AG20443 (cell line): ENCODE measurements at places on chromosomes 2 and 18.
A peak's percentile ranks its signal among the peaks of the same experiment; 100 is the strongest.

DNA sequence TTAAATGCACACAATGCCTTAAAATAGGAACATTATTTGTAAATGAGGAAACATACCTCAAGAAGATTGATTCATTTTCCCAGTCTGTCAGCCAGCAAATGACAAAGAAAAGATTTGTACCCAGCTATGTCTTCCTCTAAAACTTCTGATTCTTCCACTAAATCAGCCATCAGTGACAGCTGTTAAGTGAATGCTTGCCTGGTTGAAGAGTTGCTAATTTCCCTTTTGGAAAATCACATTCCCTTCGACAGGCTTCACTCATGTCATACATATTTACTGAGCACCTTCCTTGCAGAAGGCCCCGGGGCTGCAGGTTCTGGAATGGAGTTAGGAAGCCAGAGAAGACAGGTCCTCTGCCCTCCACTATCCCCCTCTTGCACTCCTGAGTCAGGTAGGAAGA is 112.0 kb upstream of the SLC66A3 start:
- DNase-seq: no peak

DNA sequence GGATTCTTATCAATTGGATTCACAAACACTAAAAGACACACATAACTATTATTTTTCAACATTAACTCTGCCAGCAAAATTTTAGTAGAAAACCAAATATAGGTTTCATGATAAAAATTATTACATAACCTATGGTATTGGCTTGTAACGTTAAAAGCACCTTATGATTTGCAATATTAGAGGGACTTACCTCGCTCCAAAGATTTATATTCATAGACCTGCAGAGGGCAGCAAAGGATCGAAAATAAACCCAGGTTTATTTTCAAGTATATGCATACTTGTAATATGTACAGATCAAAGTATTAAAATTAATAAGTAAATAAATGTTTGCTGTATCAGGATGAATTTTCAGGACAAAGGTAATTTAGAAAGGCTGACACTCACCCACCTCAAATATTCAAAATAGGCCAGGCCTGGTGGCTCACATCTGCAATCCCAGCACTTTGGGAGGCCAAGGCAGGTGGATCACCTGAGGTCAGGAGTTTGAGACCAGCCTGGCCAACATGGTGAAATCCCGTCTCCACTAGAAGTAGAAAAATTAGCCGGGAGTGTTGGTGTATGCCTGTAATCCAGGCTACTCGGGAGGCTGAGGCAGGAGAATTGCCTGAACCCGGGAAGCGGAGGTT is 45.3 kb downstream of the LRPPRC start:
- peak; percentile 30 for DNase-seq

DNA sequence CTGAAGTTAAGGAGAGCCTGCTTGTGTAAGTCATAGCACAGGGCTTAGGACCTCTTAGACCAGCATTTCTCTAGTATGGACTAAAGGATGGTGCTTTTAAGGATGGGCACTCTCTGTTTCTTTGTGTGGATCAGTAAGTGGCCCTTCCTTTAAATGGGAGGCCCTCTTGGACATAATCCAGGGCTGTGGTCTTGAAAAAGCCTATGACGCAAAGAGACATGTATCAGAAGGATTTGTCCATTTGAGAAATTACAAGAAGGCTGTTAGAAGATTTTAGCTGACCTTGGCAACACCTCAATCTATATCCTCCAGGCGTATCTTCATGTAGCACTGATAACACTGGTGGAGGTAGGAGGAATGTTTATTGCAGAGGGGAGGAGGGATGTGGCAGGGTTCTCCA is 79.2 kb downstream of the PRPF40A start:
- DNase-seq: no peak

- no peak for DNase-seq
Observed at GRCh38 chr2:116416731-116417377, 1397.6 kb upstream of the DDX18 start.

DNA sequence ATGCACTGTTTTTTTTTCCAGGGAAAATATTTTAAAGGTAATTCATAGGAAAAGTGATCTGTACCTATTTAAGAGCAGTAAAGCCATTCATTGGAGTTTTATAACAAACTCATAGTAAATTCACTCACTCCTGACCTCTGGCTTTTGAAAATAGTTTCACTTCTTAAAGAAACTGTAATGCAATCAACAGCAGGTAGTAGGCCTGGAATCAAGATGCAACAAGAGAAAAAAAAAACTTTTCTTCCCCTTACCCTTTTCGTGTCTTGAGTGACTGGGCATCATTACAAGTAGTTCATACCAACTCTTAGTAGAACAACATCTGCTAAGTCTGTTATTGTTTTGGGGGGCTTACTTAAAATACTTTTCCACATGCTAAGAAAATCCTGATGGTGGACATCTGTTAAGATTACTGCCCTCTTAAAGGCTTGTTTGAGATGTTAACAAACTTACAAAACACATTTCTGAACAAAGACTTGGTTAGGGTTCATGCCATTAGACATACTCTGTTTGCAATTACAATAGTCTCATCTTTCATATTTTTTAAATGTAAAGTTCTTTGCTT is 164.1 kb upstream of the FOSL2 start:
- DNase-seq: no peak

- DNase-seq: no peak
Observed at GRCh38 chr2:181063696-181064095, 83.3 kb downstream of the UBE2E3 start.

GRCh38 chr2:185628985-185629384 is 109.6 kb upstream of the FSIP2 start:
- no peak for DNase-seq

- DNase-seq: peak; percentile 87
Observed at GRCh38 chr2:176079831-176080539, 3.8 kb downstream of the EVX2 start.

DNA sequence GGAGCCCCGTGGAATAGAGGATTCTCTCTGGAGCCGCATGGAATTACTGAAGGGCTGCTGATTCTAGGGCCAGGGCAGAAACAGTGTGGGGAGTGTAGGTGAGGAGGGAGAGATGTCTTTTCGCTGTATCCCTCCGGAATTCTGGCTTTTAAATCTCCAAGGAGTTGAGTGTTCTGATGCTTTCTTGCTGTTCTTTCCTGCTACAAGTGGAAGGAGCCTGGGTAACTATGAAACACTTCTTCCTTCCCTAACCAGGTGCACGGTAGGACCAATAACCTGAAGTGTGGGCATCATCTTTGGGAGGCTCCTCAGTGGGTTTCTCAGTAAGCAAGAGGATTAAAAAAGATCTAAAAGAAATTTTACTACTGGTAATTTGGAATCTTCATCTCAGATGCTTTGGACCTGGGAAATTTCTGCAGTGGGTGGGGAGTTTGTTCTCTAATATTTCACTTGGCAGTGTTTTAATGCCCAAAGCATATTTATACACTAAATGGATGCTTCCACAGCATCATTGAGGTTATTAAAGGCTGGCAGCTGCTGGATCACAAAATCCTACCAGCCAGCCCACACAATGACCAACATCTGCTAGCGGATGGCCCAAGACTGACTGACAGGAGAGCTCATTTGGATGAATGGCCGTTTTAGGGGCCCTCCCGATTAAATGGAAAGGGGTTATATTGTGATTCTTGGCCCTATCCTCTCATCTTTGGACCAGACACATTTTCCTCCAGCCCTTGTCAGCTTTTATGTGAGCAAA is 2.1 kb downstream of the EML6 start:
- DNase-seq: no peak

- DNase-seq: peak; percentile 75
Observed at GRCh38 chr18:11251229-11251890, 102.0 kb upstream of the PIEZO2 start.

GRCh38 chr2:201007584-201007998 is 44.1 kb upstream of the ORC2 start:
- no peak for DNase-seq

GRCh38 chr2:43737097-43737854 is 36.6 kb upstream of the DYNC2LI1 start:
- DNase-seq: peak; percentile 80

DNA sequence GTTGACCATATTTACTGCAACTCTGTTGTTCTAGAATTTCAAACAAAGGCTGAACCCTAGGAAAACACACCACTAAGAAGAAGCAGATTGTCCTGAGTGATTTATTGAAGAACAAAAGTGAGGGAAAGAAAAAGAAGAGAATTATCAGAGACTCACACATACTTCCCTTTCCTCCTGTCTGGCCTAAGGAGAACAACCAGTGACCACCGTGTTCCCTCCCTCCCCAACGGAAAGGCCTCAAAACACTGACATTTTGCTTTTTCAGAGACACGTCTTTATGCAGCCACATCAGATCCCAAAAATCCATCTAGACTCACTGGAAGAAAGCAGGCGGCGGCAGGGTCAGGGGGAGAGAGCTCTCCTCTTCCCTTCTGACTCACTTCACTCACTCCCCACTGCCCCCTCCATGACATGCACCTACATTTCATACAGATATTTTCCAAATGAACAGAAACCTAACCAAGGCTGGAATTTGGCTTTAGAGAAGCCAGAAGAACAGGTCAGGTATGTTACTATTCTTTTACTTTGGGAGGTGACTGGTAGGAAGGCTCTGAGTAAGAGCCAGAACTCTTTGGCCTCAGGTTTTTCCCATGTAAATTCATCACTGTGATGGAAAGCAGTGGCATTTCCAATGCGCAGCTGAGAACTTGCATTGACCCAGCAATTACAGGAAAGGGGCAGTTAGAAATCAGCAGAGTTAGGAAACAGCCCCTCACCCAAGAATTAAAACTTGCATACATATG is 169.9 kb downstream of the BCL11A start:
- no peak for DNase-seq

DNA sequence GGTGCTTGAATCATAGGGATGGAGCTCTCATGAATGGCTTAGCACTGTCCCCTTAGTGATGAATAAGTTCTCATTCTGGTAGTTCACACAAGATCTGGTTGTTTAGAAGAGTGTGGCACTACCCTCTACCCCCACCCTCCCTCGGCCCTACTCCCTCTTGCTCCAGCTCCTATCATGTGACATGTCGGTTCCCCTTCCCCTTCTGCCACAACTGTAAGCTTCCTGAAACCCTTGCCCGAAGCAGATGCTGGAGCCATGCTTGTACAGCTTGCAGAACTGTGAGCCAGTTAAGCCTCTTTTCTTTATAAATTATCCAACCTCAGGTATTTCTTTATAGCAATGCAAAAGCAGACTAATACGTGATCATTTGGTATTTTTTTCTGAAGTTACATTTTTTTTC is 1012.6 kb downstream of the BCL11A start:
- DNase-seq: no peak

DNA sequence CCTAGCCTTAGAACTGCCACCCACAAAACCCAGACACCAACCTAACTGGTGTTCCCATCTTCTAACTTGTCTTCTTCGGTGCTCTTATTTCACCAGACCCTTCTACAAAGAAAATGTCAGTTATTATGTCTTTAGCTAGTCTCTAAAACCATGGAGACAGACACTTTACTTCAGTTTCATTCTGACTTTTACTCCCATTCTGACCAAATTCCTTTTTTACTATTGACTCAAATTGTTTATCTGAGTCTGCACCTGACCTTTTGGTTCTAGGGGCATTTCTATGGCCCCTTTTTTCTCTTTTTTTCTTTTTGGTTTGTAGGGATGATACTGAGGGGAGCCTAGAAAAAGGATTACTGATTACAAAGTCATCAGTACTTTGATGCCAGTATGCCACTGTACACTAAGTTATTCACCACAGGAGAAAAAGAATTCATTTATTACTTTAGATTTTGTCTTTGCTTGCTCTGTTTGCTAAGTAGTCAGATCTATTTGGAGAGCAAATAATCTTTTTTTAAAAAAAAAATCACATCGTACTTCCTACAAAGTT is 6.8 kb upstream of the SLC1A4 start:
- no peak for DNase-seq

DNA sequence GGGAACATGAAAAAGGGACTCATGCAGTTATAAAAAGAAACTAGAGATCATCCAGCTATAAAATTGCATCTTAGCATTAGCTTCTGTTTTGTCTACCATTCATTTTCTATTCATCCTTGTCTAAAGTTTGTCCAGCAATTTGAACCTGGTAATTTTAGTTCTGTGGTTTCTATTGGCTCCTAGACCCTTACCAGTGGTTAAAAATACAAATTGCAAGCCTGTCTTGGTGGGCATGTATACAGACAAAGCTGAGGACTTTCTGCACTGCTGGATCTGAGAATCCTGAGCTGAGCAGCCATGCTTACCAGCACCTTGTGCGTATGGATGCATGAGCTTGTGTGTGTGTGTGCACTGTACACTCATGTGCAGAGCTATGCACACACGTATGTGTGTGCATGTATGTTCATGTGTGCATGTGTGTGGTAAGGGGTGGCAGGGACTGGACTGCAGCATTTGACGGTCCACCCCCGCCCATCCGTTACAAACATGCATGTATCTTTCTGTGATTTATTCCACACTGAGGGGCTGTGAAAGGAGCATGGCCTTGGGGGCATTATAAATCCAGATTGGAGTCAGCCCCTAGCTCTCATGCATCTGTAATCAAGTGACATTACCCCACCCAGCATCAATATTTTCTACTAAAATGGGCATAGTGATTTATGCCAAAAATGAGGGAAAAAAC is 144.7 kb downstream of the FAM210A start:
- DNase-seq: no peak

- DNase-seq: no peak
Observed at GRCh38 chr2:156630579-156631337, 194.6 kb downstream of the GPD2 start.

DNA sequence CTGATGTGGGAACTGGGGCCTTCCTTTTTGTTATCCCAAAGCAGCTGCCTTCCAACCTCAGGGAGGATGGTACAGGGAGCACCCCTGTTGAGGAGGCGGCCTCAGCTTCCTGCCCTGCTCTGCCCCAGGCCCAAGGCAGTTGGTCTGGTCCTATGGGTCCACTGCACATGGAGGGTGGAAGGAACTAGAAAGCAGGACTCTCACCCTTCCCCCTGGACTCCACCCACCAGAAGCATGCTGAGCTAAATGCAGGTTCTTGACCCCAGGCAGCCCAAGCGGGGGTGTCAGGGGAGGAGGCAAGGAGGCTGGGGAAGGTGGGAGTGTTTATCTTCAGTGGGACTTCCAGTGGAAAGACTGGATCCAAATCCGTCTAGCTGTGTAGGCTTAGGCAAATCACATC is 158.5 kb downstream of the SMAD2 start:
- no peak for DNase-seq

DNA sequence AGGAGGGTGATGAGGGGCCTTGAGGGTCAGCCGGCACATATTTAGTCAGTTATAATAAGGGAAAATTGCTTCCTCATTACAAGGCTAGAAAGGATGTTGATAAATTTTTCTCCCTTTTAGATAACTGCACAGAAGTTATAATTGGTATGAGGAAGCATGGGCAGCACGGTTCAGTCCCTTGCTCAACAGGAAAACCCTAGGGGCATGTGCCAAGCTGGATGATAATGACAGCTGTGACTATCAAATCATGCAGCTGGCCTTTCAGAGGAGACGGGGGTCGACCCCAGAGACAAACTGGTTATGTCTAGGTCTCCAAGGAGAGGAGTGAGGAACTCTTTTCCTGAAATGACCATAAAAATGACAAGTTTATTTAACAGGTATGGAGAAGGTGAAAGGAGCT is 448.1 kb upstream of the VRK2 start:
- no peak for DNase-seq

- no peak for DNase-seq
Observed at GRCh38 chr18:51448949-51449348, 251.5 kb upstream of the MEX3C start.
